Fibroblast of skin of scalp (primary cell): ENCODE measurements at places on chromosomes 6 and 20.
A peak's percentile ranks its signal among the peaks of the same experiment; 100 is the strongest.

- no peak for DNase-seq
Measured at GRCh38 chr6:156998794-156999330, 221.7 kb downstream of the ARID1B start.

GRCh38 chr20:7994809-7995208 is 24.8 kb downstream of the TMX4 start:
- no peak for DNase-seq

GRCh38 chr6:134826889-134827737 is 122.8 kb downstream of the ALDH8A1 start:
- peak; percentile 99 for DNase-seq

GRCh38 chr20:20463933-20464374 is 96.0 kb downstream of the INSM1 start:
- DNase-seq, result peak; percentile 36

- DNase-seq, result peak; percentile 93
Measured at GRCh38 chr6:110140650-110141049, 38.8 kb downstream of the WASF1 start.

GRCh38 chr20:56955680-56956079 is 310.8 kb downstream of the BMP7 start:
- no peak for DNase-seq

GRCh38 chr20:62818592-62819493 is 2.0 kb downstream of the COL9A3 start:
- peak; percentile 52 for DNase-seq

DNA sequence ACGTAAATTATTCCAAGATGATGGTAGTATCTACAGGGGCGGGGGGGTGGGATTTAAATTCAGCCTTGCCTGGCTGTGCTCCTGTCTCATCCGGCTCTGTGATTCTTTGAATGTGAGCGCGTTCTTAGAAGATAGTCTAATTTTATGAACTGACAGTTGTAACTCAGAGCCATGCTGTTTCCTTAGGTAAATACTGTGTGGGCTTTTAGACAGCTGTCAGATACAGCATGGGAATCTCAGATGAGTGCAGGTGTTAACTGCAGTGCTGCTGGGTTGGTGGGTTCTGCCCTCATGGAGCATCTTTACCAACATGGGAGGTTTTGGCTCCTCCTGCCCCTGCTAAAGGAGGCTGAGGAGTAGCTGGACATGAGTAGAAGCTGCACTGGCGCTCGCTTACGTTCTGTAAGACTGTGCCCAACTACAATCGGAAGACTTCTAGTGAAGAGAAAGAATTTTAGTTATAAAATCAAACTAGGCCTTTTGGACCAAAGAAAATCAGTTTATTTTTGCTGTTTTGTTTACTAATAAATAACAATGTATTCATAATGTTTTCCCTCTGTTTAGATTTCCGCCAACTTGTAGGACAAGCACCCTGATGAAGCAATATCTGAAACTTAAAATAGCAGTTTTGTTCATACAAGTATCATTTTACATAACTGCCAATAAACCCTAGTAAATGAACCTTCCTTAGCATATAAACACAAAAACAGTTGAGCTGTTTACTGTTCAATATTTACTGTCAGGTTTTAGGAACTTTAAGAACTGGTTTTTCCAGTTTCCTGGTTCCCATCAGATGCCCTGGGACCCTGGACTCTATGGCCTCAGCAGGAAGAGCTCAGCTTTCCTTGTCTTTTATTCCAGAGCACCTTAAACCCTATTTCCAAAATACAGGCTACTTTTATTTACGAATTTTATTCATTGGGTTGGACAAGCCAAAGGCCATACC is 66.1 kb downstream of the FAM120B start:
- no peak for DNase-seq

GRCh38 chr20:48002517-48002970 is 217.3 kb upstream of the SULF2 start:
- DNase-seq, result no peak
